ENCODE measurements at places on chromosomes 7 and 10.

DNA sequence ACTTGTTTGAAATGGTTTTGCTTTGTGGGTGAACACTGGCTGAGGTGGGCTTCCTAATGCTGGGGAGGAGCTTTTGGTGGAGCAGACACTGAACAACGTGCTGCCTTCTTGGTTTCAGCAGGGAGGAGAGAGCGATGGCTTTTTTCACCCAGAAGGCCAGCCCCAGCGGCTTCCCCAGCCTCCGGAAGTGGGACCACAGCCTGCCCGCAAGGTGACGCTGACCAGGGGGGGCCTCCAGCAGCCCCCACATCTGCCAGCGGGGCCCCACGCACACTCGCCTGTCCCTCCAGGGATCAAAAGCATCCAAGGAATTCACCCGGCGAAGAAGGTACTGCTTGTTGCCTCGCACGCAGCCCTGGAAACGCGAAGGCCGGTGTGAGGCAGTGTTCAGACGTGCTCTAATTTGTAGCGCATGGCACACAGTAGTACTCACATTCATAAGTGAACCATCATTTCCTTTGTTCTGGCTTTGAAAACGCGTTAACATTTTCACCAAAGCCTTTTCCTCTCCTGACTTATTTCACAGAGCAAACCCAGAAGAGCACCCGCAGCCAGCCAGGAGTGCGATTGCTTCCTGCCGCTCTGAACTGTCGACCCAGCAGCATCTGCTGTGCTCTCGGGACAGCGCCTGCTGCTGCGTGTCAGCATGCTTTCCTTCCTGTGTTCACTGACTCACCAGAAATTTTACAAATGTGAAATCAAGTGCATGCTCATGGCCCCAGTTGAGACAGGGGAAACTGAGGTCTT, 48.4 kb downstream of the SHH start:
- no peak overlapping the region for H3K4me3 ChIP-seq
- no peaks in the 10 kb centered on the region for H3K4me1 ChIP-seq
- no peak overlapping the region for H3K27ac ChIP-seq
- no peaks in the 10 kb centered on the region for H3K36me3 ChIP-seq

DNA sequence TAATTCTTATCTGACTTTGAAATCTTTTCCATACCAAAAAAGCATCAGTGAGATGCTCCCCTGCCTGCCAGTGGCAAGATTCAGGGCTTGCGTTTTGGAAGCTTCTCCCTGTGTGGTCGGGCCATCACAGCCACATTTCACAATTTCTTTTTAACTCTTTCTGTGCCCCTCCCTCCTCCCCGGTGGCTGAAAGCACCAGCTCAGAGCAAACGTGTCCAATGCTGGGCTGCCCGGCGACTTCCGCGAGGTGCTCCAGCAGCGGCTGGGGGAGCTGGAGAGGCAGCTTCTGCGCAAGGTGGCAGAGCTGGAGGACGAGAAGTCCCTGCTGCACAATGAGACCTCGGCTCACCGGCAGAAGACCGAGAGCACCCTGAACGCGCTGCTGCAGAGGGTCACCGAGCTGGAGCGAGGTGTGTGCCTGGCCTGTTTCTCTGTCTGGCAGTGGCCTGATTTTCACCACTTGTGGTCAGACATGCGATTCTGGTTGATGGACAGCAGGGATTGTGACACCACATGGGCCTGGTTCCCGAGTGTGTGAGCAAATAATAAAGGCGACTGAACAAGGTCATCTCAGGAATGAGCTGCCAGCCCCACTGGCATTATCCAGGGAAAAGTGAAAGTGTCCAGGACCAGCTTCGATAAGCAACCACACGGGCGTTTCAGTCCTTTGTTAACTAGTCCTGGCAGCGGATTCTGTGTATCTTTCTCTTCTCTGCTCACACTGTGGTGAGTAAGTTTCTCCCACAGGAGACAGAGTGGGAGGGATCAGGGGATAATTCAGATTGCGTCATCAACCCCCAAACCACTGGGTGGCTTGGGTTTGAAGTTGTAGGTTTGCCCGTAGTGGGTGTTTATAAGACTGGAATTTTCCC, 2.6 kb downstream of the NPTX2 start:
- H3K27ac ChIP-seq = no peak overlapping the region
- no peaks in the 10 kb centered on the region for H3K4me1 ChIP-seq
- no peak overlapping the region for H3K4me3 ChIP-seq
- H3K27me3 ChIP-seq = peaks cover 44% of the 10 kb centered on the region

DNA sequence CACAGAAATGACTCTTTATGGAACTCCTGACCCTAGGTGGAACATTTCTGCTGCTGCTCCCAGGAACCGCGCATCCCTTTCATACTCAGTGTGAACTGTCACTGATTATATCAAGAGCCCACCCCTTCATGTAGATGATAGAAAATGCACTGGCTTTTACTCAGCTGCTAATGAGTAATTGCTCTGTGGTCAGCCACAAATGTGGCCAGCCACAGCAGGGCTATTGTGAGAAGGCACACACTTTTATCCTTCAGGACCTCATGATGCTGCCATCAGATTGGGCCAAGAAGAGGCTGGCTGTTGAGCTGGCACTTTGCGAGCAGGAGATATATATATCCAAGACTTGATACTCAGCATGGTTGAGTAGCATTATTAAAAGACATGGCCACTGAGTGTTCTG, 124.7 kb downstream of the CFAP58 start:
- no peak overlapping the region for H3K27ac ChIP-seq
- H3K4me1 ChIP-seq = no peaks in the 10 kb centered on the region
- DNase-seq = no peak
- peaks cover 57% of the 10 kb centered on the region for H3K27me3 ChIP-seq
- H3K4me3 ChIP-seq = no peak overlapping the region

DNA sequence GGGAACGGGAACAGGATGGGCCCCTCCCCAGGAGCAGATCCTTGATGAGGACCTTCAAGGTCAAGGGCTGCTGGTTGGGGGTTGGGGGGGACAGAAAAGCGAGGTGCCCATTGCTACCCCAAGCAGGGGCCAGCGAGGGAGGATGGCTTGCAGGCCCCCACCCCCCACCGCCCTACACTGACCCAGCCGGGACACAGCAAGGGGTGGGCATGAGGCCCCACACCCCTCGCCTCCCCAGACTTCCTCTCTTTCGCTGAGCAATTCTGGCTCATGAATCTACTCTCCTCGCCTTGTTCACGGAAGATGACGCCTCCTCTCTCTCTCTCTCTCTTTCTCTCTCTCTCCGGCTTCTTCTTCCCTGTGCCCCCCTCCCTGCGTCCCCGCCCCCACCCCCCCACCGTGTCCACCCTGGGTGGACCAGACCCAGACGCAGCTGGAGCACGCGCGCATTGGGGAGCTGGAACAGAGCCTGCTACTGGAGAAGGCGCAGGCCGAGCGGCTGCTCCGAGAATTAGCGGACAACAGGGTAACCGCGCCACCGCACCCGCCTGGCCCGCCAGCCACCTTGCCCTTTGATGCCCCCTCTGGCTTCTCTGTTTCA, 81.1 kb upstream of the GTF2IRD1 start:
- no peaks in the 10 kb centered on the region for H3K27me3 ChIP-seq
- H3K4me1 ChIP-seq = peaks cover 16% of the 10 kb centered on the region
- H3K4me3 ChIP-seq = no peak overlapping the region

DNA sequence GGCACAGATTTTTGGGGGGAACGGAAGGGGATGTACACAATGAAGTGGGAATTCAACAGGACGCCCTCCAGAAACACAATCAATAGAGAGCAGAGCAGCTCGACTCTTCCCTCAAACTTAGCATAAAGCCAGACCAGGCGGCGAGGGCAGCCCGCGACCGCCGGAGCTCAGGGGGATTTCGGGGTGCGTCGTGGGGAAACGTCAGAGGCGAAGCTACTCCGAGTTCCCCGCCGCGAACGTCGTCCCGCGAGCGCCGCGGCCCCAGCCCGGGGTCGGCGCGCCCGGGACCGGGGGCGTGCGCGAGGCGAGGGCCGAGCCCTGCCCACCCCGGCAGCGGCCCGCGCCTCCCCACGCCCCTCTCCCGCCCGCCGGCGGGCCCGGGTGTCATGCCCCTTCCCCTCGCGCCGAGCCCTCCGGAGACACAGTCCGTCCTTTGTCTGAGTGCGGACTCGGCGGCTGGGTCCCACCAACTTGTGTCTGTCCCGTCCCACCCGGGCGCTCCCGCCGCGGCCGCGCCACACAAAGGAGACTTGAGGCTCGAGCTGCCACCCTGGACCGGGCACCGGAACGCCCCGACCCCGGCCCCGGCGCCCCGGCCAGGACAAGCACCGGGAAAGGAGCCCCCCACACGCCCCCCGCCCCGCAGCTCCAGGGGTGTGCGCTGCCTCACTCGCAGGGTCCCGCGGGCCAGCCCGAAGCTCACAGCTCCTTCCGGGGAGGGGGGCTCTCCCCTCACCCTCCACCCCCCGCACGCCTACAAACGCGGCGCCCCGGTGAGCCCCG, 634 bp downstream of the EZH2 start:
- DNase-seq = no peak
- H3K36me3 ChIP-seq = no peaks in the 10 kb centered on the region
- H3K27ac ChIP-seq = peak overlapping the region; percentile 94
- peak overlapping the region; percentile 78 for H3K4me3 ChIP-seq
- H3K27me3 ChIP-seq = no peaks in the 10 kb centered on the region

DNA sequence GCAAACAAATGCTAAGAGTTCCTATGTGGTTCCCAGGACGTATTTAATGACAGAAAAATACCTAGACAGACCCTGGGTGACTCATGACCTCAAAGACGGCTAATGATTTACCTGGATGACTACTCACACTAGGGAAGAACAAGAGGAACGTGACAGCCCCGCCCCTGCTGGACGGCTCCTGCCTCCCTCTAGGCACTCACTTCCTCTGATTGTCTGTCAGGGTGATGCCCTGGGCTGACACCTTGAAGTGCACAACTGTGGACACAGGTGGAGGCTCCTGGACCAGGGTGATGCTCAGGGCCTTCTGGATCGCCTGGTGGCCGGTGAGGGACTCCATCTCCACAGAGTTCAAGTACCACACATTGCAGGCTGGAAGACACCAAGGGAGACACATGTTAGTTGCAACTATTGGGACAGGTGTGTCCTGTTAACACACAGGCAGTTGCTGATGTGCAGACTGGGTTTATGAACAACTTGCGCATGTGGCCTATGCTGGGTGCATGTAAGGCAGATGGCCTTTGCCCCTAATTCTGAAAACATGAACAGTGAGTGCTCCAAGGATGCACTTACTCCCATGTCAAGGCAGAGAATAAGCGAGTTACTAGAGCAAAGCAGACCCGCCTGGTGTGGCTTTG, 298.3 kb downstream of the TNS3 start:
- no peak overlapping the region for H3K27ac ChIP-seq
- H3K4me3 ChIP-seq = no peak overlapping the region
- no peaks in the 10 kb centered on the region for H3K27me3 ChIP-seq
- peak; percentile 56 for DNase-seq
- no peaks in the 10 kb centered on the region for H3K36me3 ChIP-seq

DNA sequence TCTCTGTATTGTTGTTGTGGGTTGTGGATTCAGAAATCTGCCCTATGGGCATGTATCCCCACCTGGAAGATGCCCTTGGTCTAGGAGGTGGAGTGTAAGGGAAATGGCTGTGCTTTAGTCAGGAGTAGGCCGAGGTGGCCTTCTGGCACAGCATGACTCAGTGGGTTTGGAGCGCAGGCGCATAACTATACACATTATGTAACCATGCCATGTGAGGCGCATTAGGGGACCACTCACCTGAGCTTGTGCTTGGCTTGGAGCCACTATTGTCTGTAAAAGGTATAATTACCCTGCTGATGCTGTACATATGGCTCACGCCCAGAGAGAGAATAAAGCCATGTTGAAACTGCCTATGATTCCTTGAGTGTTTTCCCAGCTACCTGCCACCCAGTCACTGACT, 20.6 kb upstream of the ADAMTS14 start:
- H3K36me3 ChIP-seq = 0 out of 2 replicates have a peak, but pooled peaks cover 4% of the 10 kb centered on the region
- no peak for DNase-seq
- no peak overlapping the region for H3K4me3 ChIP-seq
- no peaks in the 10 kb centered on the region for H3K27me3 ChIP-seq
- H3K27ac ChIP-seq = no peak overlapping the region

DNA sequence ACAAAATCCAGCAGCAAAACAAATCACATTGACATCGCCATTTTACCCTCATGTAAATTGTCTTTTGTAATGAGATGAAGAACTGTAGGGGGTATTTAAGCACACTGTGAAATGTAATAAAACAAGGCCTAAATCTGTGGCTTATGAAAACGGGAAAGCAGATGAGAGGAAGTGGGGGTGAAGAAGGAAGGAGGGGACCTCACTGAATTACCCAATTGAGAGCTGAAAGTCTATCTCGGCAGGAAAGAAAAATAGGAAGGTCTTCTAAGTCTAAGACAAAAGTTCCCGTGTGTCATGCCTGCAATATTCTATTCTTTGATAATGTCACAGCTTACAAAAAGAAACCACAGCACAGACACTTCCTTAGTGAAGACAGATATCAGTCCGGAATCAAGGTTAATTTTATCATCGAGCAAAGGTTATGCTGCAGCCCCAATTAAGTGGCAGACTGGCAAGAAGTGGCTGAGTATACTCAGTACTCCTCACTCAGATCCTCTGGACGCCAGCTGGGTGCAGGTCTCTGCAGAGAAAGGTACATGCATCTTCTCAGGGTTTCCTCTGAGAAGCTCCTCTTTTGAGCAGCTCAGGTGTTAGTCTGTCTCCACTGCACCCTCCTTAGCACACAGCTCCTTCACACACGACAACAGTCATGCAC, 239.7 kb downstream of the FANK1 start:
- no peak overlapping the region for H3K4me3 ChIP-seq
- H3K27me3 ChIP-seq = no peaks in the 10 kb centered on the region
- H3K27ac ChIP-seq = no peak overlapping the region
- no peaks in the 10 kb centered on the region for H3K36me3 ChIP-seq

GRCh38 chr10:86583983-86584382, 62.4 kb upstream of the WAPL start:
- DNase-seq = no peak
- H3K27ac ChIP-seq = no peak overlapping the region
- no peaks in the 10 kb centered on the region for H3K27me3 ChIP-seq
- peaks cover 8% of the 10 kb centered on the region for H3K4me1 ChIP-seq
- H3K4me3 ChIP-seq = no peak overlapping the region

DNA sequence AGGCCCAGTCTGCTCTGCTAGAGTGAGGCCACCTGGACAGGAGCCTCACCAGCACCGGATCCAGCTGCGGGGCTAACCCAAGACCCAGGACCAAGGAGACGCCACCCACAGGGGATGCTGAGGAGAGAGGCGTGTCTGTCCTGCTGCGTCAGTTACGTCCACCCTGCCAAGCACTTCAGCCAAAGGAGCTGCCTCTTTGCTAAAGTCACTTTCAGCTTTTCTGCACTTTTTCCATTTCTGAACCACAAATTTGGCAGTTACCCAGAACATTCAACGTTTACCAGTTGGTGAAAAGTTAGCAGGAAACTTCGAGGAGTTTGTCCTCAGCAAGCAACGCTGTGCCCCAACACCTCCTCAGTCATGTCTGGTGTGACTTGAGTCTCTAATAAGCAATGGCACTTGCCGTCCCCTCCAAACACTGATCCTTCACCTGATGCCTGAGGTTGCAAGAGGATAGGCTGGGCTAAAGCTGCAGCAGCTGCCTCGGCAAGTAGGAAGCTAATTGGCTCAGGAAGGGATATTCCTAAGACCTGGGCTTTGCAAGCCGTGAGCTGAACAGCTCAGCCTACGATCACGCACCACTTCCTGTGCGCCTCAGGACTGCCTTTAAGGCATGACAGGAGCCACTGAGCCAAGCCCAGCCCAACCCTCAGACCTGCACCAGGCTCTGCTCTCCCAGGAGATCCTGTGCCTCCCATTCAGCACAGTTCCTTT, 40.1 kb downstream of the KCNH2 start:
- no peak overlapping the region for H3K4me3 ChIP-seq
- no peaks in the 10 kb centered on the region for H3K36me3 ChIP-seq
- H3K27ac ChIP-seq = no peak overlapping the region
- DNase-seq = no peak
- H3K4me1 ChIP-seq = 0 out of 2 replicates have a peak, but pooled peaks cover 3% of the 10 kb centered on the region
- no peaks in the 10 kb centered on the region for H3K27me3 ChIP-seq

- H3K27me3 ChIP-seq = no peaks in the 10 kb centered on the region
- no peak for DNase-seq
- H3K4me3 ChIP-seq = no peak overlapping the region
- H3K36me3 ChIP-seq = no peaks in the 10 kb centered on the region
Measured at GRCh38 chr10:59037018-59037389, 139.4 kb upstream of the PHYHIPL start.

All from HCT116 (cell line).